Right renal pelvis (tissue), 4 donors: ENCODE measurements at places on chromosomes 12 and 14. TPM values are rescaled to one million over a fixed set of nuclear protein-coding genes. Genes with fewer than 3 reads are reported as not detected.

DNA sequence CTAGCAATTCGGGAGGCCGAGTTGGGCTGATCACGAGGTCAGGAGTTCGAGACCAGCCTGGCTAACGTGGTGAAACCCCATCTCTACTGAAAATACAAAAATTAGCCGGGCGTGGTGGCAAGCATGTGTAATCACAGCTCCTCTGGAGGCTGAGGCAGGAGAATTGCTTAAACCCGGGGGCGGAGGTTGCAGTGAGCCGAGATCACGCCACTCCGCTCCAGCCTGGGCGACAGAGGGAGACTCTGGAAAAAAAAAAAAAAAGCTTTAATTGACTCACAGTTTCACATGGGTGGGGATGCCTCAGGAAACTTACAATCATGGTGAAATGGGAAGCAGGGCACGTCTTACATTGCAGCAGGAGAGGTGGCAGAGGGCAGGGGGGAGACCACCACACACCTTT, 30.6 kb upstream of the SLC2A3 start:
- no peak for DNase-seq

DNA sequence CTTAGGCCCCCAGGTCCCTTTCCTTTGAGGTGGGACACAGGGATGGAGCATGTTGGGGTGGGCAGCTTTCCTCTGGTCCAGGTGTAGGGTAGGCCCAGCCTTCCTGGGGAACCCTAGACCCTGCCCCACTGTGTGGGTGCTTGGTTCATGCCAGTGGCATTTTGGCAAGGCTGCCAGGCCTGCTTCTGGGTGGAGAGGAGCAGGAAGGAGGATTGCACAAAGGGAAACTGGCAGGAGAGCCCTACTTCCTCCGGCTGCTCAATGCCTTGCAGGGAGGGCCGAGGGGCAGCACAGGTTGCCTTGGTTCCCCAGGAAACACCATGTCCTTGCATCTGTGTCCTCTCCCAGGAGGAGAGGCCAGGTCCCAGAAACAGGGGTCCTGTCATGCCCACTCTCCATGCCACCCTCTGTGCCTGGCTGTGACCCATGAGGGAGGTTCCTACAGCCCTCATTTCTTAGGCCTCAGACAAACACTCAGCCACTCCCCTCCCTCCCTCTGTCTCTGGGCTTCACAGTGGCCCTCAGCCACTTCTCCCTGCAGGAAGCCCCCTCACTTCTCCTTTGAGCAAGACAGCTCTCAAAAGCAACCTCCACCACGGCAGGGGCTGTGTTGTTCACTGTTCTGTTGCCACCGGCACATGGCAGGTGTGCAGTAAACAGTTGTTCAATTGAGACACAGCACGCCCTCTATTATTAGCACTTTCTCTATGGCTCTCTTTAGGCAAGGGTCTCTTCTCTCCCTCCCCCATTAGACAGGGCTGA, 6.8 kb upstream of the KRT80 start:
- no peak for DNase-seq

Gene KRT73
- not detected for polyA plus RNA-seq

GRCh38 chr12:27960821-27961220, 11.7 kb downstream of the PTHLH start:
- no peak for DNase-seq

GRCh38 chr12:124077701-124078100, 104.7 kb downstream of the ZNF664 start:
- no peak for DNase-seq

Gene SLCO1B1
- not detected for polyA plus RNA-seq

Gene NDUFA9
- polyA plus RNA-seq: 122 TPM

DNA sequence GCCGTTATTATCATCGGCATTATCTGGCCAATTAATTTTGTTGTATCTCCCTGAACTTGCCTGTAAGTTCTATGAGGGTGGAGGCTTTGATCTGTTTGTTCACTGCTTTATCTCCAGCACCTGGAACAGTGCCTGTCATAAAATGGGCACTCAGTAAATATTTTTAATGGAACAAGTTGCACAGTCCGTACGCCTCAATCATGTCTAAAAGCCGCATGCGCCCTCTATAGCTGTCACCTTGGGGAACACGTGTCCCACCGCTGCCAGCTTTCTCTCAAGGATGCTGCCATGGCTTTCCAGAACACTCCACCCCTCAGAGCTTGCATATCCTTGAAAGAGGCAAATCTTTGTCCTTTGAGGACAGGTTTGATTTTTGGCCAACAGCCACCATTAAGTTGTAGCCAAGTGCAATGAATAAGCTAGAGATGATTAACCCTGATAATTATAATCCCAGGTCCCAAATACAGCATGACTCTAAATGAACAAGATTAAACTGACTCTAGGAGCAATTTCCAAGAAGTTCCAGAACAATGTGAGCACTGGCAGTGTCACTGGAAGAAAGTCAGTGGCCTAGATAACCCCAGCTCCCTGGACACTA, 55.1 kb downstream of the ERH start:
- no peak for DNase-seq

DNA sequence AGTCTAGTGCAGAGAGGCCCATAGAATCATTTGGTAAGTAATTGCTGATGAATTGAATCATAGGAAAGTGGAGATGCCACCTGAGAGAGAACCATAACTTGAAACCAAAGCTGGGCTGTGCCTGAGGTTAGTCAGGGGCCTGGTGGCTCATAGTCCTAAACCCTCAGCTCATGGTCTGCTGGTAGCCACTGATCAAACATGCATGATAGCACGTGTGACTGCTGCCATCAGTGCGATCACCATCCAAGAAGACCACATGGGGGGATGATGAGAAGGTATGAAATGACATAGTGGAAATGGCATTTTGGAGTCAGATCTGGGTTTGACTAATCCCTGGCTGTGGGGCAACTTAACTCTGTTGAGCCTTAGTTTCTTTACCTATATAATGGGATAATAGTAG, 190.5 kb downstream of the CACNA1C start:
- DNase-seq: no peak

Gene ASB8
- 41.4 TPM for polyA plus RNA-seq
